ENCODE measurements at places on chromosomes 5 and 9.

DNA sequence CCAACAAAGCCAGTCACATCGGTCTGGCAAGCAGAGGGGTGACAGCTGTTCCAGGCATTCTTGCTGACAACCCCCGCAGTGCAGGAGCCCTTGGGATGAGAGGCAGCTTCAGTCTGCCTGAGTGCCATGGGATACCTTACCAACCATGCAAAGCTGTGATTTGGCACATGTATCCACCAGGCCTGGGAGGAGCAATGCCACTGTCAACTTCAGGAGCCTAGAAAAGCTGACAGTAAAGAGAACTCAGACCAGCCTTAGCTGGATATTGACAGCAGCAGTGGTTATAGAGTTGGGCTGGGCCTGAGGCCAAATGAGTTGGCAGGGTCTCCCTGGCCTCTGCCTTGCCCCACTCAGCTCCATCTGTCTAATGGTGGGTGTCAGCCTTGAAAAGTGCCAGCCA, 10.1 kb upstream of the PLPPR1 start:
- DNase-seq = no peak

GRCh38 chr9:112332214-112332613, 1.2 kb downstream of the PTBP3 start:
- DNase-seq = no peak

DNA sequence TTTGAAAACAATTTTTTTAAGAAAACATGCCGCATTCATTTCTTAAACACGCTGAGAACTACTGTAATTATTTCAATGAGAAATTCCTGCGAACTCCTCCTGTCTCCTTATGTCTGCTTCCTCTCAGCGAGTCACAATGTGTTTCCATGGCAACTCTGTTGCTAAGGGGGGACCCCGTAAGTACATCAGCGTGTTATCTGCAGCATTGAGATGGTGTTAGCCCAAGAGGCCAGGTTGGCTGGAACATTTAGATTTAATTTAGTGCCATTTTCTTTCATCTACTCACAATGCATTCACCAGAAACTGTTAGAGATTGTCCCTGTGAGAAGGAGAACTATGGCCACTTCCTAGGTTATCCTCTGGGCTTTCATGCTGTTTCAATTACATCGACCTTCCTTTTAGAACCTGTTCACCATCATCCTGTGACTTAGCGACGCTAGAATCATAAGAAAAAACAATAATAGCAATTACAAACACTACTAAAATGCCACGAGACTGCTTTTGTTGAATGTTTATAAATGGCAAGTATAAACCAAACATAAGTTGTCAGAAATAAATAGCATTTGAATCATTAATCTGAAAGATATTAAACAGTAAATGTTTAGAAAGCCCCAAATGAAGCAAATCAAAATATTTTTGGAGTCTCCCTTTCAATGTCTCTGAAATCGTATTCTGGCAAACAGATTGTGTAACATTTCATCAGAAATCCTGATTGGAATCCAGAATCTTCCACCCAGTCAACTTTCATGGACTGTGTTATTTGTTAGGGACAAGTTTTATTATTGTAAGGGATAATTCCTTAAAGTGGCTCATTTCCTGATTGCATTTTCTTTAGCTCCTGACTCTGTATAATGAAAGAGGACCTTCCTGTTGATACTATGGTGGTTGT, 39.7 kb upstream of the SHC3 start:
- DNase-seq = no peak

- DNase-seq = no peak
Observed at GRCh38 chr5:103228588-103228987, 30.0 kb upstream of the MACIR start.

- no peak for DNase-seq
Observed at GRCh38 chr9:93507768-93508167, 54.4 kb upstream of the FAM120AOS start.

GRCh38 chr9:93663877-93664548, 87.6 kb downstream of the PHF2 start:
- DNase-seq = no peak

DNA sequence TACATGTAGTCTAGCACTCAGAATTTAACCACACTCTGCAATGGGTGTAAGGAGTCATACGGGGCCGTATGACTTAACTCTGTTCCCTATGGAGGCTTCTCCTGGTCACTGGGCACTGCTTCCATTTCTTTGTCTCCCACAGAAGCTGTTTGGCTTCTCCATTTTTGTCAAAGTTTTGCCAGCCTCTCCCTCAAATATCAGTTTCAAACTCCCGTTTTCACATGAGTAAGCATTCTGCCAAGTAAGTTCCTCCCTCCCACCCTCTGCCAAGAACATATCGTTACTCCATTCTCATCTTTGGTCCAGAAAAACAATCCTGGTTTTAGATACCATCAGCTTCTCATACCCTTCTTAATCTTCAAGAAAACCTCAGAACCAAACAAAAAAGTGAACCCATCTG, 6.1 kb downstream of the AFAP1L1 start:
- no peak for DNase-seq

DNA sequence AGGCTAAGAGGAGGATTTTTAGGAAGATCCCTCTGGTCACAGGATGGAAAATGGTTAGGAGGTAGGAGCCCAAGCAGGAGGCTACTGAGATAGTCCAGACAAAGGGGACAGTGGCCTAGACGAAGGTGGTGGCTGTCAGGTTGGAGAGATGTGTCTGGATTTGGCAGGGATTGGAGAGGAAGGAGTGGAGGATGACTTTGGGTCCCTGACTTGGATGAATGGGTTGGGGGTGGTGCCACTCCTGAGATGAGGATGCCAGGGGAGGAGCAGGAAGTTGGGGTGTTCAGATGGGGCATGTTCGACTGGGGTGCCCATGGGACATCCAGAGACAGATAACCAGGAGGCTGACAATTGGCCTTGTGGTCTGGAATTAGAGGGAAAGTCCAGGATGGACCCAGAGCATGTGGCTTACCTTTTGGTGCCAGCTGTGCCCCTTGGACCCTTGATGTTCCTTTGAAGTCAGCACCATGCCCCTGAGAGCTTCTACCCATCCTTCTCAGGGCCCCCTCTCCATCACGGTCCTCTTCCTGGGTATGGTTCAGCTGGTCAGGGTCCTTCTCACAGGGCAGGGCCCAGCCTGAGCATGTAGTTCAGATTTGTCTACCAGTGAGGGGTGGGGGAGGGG, 15.1 kb upstream of the IGFBPL1 start:
- DNase-seq = no peak

DNA sequence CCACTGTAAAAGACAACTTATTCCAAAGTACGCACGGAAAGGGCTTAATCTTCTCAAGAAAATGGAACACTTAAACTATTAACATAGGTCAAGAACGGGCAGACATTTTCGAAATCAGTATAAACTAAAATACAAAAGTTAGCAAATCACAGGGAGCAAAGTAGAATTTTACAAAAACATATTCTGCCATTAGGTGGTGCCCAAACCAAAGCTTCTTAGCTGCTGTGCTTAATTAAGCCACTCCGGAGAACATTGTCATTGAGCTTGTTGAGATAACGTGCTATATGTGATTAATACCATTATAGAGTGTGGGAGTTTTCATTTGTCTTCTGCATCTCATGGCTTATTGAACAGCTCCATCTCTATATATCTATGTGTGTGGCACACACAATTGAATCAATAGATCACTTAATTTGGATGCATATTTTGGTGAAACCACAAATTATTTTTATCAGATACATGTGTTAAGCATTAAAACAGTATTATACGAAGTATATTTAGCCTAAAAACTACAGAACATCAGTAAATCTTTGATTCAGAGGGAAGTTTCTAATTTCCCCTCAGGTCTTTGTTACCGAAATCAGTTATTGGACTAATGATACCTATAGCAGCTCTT, 23.4 kb downstream of the UBLCP1 start:
- no peak for DNase-seq

GRCh38 chr5:151483176-151483575, 35.8 kb downstream of the SLC36A1 start:
- no peak for DNase-seq

GRCh38 chr5:52702877-52703276, 84.8 kb upstream of the ITGA1 start:
- no peak for DNase-seq

GRCh38 chr5:78908173-78909061, 76.7 kb downstream of the ARSB start:
- DNase-seq = peak; percentile 51

GRCh38 chr5:129807162-129807814, 59.4 kb downstream of the MINAR2 start:
- no peak for DNase-seq

GRCh38 chr5:39618391-39618790, 193.6 kb upstream of the DAB2 start:
- no peak for DNase-seq

- no peak for DNase-seq
Observed at GRCh38 chr5:89470658-89471057, 587.7 kb upstream of the MEF2C start.

- no peak for DNase-seq
Observed at GRCh38 chr9:116796669-116797068, 109.6 kb downstream of the TRIM32 start.

DNA sequence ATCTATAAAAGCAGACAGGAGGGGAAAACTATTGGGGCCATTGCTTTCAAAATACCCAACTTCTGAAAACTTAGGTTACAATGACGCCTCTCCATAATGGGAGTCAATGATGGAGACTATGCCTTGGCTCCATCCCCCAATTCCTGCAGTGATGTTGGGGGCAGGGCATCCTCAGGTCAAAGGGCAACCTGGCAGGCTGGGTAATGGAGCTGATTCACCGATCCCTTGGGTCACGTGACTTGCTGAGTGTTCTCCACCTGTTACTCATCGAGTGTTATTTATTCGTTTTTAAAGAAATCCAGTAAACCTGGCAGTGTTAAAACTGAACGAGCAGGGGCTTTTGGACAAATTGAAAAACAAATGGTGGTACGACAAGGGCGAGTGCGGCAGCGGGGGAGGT, 244.4 kb downstream of the FAM114A2 start:
- DNase-seq = no peak

DNA sequence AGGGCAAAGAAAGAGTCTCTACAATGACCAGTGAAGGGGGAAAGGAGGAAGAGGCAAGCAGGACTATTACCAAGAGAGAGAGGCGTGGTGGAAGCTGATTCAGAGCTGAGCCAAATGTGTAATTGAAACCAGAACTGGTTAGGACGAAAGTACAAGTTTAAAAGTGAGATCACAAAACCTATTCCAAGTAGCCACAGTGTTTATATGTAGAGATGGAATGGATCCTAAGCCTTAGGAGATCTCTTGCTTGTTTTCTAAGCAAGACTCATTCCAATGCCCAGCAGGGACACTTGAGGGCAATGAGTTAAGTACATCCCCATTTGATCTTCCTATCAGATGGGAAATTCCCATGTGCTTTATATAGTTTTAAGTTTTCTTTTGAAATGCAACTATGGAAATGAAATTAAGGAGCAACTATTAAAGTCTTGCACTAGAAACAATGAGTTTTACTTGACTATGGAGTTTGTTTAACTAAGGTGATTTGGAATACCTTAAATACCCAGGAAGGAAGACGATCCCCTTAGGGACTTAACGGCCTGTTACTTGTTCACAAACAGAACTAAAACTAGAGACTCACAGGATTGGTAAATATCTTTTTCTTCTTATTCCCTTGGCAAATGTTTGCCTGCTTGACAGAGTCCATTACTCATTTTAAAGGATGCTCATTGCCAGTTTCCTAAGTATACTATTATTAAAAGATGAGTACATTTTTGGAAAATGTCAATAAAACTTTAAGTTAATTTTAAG, 51.1 kb upstream of the SNX2 start:
- no peak for DNase-seq

- DNase-seq = no peak
Observed at GRCh38 chr5:34598177-34598794, 57.8 kb upstream of the RAI14 start.

- no peak for DNase-seq
Observed at GRCh38 chr5:3389471-3390026, 206.1 kb upstream of the IRX1 start.

DNA sequence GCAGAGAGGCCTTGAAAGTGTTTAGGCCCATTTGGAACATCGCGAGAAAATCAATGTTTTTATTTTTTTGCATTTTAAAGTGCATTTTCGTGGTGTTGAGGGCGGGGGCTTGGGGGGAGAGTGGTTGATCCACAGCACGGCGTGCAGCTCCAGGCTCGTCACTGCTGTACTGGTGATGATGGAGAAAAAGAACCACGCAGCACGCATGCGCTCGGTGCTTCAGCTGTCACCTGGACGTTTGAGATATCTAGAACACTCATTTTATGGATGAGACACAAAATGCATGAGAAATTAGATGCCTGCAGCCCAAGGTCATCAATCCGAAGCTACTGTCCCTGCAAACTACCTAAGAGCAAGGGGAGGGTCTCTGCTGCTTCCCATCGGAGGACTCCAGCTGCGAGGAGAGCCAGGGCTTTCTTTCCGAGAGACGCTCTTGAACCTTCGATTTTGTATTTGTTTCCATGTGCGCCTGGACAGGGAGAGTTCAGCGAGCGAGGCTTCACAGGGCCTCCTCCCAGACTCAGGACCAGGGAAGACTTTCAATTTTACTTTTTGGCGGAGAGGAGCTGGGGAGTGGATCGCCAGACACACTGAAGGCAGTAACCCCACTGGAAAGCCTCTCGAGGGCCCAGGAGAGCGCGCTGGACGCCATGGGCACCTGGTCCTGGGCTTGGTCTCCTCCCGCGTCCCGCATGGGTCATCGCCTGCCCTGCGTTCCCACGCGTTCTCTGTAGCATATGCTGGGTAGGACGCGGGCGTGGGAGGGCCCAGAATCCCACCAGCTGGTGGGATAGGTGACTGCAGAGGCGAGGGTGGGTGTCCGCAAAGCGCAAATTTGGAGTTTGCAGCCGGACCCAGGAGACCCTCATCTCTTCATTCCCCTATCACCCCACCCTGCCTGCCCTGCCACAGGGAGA, 2.5 kb downstream of the DMRT2 start:
- no peak for DNase-seq

- no peak for DNase-seq
Observed at GRCh38 chr5:160259341-160259740, 30.0 kb downstream of the FABP6 start.

GRCh38 chr9:126032135-126032534, 285.0 kb downstream of the PBX3 start:
- no peak for DNase-seq

DNA sequence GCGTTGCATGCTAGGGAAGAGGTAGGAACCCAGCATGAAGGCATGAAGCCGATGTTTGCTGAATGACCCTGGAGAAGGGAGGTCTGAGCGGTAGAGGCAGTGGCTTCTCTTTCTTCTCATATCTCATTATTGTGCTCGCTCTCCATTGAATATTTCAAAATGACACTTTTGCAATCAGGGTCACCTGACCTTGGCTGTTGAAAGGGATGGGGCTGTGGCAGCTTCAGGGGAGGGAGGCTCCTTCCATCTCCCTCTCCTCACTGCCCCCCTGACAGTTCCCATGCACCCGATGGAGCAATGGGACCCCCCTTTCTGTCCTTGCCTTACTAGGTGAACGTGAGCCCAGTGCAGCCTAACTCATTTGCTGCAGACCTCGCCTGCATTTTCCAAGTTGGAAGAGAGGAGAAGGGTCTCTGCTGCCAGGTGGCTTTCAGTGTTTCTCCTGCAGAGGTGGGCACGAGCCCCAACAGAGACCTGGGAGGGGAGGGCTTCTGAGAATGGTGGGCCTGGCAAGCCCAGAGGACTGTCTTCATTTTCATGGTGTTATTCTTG, 17.9 kb downstream of the STC2 start:
- no peak for DNase-seq

- no peak for DNase-seq
Observed at GRCh38 chr5:76193635-76194034, 110.5 kb downstream of the SV2C start.

- DNase-seq = no peak
Observed at GRCh38 chr5:57482671-57483106, at the start of gene ACTBL2. Gene ACTBL2 (minus strand): TSS chr5:57482811. CDS start chr5:57482707, 104 bp downstream.

Measured in C1 segment of cervical spinal cord (tissue), 14 donors.